Daoy (cell line): ENCODE measurements at places on chromosomes 1 and 21. TPM values are rescaled to one million over a fixed set of nuclear protein-coding genes. Genes with fewer than 3 reads are reported as not detected.
A peak's percentile ranks its signal among the peaks of the same experiment; 100 is the strongest.

- no peak for DNase-seq
These were observed 22.4 kb downstream of the PRCC start for GRCh38 chr1:156789621-156790318.

DNA sequence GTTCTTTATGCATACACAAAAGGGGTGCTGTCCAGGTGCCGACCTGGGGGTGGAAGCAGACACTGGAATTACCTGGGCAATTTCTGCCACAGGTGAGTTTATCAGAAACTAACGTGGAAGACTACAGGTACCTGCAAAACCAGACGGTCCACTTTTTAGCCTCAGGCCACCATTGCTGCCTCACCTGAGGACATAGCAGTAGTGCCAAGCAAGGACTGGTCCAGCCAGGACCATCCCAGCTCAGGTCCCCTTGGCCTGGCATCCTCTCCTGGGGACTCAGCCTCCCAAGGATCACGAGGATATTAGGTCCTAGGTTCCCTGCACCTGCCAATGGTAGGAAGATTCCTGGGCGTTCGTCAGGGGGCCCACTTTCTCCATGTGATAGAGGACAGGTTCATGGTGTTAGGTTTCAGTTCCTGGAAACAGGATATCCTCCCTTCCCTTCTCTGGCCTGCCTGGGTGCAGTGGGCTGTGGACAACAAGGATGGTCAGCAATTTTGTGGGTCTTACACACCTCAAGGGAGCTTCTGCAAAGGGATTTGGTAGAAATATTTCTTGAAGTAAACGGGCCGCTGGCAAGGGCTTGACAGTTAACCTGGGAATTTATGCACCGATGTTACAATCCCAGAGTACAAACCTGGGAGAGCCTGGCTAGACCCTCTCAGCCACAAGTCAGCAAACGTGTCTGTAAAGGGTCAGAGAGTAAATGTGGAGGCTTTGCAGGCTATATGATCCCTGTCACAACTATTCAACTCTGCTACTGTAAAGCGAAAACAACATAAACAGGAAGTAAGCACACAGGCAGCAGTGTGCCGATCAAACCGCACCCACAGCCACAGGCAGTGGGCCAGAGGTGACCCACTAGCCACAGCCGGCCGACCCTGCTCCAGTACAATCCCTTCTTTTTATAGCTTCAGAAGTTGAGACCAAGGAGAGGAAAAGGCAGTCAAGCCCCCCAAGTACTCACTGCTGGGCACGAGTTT lies 71.4 kb upstream of the RAB4A start:
- DNase-seq: no peak

DNA sequence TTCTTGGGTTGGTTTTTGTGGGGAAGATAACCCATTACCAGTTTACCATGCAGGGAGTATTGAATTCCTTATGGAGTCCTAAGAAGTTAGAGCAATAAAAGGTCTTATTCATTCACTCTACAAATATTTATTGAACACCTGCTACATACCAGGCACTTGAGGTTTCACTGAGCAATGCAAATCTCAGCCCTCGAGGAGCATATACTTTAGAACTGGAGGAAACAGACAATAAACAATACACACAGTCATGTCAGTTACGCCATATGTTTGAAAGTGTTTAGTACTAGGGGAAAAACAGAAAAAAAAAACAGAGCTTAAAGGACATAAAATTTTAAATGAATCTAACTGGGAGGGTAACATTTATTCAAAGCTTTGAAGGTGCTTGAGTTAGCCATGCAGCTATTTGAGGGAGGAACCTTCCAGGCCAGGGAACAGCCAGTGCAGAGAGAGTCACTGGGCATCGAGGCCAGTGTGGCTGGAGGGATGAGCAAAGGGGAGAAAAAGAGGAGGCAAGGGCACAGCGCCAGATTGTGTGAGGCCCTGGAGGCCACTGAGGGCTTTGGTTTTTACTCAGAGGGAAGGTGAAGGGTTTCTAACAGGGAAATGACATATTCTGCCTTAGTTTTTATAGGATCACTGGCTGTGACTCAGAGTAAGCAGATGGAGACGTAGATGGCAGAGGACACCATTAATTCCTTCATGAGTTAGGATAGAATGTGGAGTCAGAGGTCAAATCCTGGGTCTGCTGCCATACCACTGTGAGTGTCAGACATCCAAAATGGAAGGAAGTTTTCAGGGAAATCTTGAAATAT lies 32.7 kb downstream of the C1orf21 start:
- peak; percentile 45 for DNase-seq

GRCh38 chr1:176206006-176206960 lies 803 bp downstream of the COP1 start:
- DNase-seq: peak; percentile 54

- DNase-seq: peak; percentile 85
These were observed 106.7 kb downstream of the HIVEP3 start for GRCh38 chr1:41812051-41812450.

Gene MYBPHL
- not detected in 2 replicates for total RNA-seq

Gene HSF2BP
- 2.7 and 3.5 TPM in 2 replicates for total RNA-seq

DNA sequence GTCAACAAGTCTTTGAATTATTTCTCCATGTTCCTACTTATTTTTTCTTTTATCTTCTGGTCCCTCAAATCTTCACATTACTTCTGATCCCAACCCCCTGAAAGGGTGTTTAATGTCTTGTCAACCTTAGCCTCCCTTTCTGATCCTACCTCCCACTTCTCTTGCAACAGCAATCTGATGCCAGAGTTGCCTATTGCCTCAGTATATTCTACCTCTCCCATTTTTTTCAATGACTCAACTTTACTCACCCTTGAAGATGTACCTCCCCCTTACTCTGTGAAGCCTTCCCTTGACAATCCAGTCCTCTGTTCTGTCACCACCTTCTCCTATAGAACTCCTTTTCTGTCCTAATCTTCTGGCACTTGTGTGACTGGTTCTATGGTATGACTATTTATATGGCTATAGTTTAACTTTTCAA lies 99.5 kb upstream of the CD55 start:
- no peak for DNase-seq

Gene FAM151A
- total RNA-seq: not detected in 2 replicates

Gene PTPN22
- total RNA-seq: 1.5 and 4.1 TPM in 2 replicates

DNA sequence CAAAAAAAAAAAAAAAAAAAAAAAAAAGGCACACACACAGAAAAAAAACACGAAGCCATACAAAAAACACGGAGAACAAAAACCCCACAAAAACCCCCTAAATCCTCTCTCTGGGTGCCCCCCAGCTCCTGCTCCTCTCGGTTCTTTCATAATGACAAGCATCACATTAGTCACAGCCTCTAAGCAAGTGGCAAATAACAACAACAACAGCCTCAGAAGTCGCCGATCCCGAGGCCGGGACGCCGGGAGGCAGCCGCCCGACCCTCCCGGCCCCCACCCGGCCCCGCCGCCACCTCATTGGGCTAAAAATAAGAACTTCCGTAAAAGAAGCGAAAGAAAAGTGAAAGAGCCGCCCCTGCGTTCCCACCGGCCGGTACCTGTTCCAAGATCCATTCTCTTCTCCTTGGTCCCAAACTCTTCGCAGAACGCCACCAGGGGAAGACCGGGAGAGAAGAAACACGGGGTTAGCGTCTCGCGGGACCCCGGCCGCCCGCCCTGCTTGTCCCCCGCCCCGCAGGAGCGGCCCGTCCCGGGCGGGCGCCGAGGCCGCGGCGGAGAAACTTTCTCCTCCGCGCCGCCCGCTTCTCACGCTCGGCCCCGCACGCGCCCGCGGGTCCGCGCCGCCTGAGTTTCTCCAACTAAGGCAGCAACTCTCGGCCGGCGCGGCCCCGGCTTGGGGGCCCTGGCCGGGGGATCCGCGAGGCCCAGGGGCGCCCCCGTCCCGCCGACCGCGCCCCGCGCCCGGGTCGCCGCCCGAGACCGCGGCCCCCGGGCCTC lies 102.8 kb downstream of the CASZ1 start:
- peak; percentile 49 for DNase-seq

DNA sequence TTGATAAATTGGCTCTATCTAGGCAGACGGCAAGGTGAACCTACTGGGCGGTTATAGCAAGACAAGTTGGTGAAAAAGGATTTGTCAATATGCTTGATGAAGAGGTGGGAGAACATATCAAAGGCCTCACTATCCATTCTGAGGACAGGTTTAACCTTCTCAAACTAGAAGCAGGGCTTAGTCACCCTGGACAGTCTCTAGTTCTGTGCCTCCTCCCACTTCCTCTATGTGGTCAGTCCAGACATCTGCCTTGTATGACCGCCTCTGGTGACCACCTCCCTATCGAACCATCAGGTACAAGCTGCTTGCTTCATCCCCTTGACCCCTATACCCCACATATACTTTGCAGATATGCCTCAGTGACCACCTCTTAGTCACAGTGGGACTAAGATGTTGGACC lies 2.3 kb upstream of the SCYL3 start:
- no peak for DNase-seq

DNA sequence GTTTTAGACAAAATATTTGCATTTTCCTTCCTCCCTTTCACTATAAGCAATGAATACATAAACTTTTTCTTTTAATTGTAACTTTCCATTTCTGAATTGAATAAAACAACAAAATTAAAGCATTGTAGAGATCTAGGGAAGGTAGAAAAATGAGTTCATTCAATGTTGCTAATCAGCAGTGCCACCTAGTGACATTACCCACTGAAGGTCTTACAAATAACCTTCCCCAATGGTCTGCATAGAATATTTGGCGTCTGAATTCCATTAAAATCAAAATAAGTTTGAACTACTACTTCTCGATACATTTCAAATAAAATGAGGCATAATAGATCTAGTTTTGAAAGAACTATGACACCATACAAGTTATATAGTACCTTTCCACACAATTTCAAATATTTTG lies 19.6 kb downstream of the FH start:
- DNase-seq: peak; percentile 11

Gene CD5L
- total RNA-seq: not detected in 2 replicates

- DNase-seq: no peak
These were observed 65.2 kb downstream of the SIK1 start for GRCh38 chr21:43361493-43362296.

- no peak for DNase-seq
These were observed 23.7 kb upstream of the EDARADD start for GRCh38 chr1:236370420-236370819.

Gene FCGR3A
- not detected in 2 replicates for total RNA-seq

Gene CATSPERE
- 0.17 TPM in 1 of 2 replicates, not detected in the other for total RNA-seq

- DNase-seq: no peak
These were observed 5.8 kb upstream of the PHC2 start for GRCh38 chr1:33436557-33437285.

DNA sequence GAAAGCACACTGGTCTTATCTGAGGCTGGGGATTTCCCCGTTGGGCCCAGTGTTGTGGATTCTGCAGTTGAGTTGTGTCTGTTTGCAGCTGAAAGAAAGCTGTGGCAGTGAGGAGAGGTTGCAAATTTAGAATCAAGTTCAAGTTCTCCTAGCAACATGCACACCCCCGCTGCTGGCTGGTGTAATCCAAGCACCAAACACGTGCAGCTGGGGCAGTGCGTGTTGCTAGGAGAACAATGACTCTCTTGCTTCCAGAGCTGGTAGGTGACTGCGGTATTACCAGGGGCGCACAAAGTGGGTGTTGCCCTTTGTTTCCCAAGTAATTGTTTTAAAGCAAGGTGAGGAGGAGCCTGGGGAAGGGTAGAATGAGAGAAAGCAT lies 91.5 kb downstream of the IER5 start:
- DNase-seq: peak; percentile 48

Gene CSMD2
- 3.8 and 5.0 TPM in 2 replicates for total RNA-seq

Gene S100A3
- total RNA-seq: 9.0 and 12.2 TPM in 2 replicates

GRCh38 chr1:74689621-74690363 lies 16.2 kb upstream of the ERICH3 start:
- peak; percentile 59 for DNase-seq

Gene OPTC
- total RNA-seq: not detected in 2 replicates

Gene FHL3
- total RNA-seq: 25.3 and 33.9 TPM in 2 replicates

DNA sequence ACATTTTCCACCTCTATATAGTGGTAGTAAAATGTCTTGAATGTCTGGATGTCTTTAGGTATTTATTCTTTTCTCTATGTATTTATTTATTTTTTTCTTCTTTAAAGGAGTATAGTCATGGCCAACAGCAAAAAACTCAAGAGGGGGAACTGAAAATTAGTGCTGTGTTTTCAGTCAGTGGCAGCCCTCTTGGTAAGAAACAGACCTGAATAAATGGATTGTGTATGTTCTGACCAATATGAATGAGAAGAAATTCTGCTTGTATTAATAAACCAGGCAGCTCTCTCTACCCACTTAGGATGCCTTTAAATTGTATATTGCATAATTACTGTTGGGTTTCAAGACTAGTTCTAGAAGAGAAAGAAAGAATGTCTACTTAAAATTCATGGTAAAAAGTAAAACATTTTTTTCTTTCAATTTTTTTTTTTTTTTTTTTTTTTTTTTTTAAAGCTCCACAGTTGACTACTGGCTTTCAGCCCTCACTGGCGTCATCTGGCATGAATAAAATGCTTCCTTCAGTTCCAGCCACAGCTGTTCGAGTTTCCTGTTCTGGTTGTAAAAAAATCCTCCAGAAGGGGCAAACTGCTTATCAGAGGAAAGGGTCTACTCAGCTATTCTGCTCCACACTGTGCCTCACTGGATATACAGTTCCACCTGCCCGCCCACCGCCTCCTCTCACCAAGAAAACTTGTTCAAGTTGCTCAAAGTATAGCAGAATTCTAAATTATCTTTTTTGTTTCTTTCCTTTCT lies 101.6 kb downstream of the ZMYM4 start:
- DNase-seq: peak; percentile 30
